RPMI7951 (cell line): ENCODE measurements at places on chromosomes 5 and 9.
A peak's percentile ranks its signal among the peaks of the same experiment; 100 is the strongest.

GRCh38 chr5:133932441-133933168 is 35.8 kb downstream of the C5orf15 start:
- no peak for DNase-seq

DNA sequence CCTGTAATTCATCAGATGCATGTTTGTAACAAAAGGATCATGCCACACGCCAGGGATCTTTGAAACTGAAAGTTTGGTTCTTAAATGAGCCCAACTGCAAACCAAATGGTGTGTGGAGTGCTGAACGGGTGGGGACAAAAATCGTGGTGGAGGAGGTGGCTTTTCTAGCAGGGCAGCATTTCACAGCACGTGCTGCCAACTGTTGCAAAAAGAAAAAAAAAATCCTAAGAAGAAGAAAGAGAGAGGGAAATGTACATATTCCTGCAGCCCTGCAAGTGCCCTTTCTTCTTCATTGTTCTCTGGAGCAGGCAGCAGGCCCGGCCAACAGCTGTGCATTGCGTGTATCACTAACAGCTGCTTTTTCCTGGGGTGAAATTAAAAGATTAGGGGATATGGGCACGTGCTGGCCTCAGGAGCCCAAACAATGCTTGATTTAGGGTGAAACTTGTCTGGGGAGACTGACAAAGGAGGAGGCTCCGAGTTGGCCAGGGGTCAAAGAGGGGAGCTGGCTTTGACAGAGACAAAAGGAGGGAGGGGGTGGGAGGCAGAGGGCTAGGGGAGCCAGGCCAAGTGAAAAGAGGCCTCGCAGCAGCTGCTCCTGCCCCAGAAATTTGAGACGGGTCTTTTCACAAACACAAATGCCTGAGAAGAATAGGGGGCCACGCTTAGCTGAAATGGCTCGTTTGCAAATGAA is 73.0 kb downstream of the GADD45G start:
- DNase-seq, result no peak

DNA sequence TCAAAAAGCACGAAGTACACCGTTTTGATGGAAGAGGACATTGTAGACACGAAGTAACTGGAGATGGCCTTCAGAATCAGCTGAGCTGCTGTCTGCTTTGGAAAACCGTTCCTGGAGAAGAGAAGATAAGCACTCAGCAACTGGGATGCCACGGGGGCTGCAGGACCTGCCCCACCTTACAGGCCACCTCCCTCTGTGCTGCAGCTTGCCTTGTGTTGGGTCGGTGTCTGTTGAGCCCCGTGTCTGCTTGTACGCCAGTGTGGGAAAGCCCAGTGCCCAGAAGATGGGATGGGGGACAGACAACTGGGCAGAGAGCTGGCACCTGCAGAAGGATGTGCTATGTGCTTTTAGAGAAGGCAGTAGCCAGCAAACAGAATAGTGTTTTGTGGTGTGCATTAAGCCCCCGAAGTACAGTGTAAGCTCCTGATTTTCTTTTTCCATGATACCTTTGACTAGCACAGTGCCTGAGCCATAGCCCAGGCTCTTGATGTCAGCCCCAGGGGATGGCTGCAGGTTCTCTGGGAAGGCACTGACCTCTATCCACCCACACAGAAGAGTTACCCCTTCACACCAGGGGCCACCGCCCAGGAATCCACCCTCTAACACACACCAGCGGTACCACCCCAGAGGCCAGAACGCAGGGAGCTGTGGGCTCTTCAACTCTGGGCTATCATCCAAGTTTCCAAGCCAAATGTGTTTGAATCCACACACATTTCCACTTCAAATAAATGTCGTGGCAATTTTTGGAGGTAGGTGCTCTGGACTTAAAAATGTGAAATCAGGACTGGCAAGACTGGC is 63.8 kb downstream of the MACROH2A1 start:
- peak; percentile 21 for DNase-seq

GRCh38 chr5:32534041-32534440 is 51.3 kb upstream of the SUB1 start:
- no peak for DNase-seq

GRCh38 chr9:5478206-5478605 is 27.9 kb downstream of the CD274 start:
- no peak for DNase-seq

DNA sequence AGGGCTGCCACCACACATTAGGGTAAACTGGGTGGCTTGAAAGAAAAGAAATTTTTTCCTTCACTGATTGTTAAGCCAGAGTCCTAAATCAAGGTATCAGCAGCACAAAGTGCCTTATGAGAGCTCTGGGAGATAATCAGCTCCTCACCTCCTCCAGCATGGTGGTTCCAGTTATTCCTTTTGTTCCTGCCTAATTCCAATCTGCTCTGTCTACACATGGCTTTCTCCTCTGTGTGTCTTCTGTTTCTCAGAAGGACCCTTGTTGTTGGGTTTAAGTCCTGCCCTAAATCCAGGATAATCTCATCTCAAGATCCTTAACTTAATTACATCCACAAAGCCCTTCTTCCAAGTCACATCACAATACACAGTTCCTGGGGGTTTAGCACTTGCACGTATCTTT is 1352.0 kb upstream of the CDH9 start:
- DNase-seq, result no peak

DNA sequence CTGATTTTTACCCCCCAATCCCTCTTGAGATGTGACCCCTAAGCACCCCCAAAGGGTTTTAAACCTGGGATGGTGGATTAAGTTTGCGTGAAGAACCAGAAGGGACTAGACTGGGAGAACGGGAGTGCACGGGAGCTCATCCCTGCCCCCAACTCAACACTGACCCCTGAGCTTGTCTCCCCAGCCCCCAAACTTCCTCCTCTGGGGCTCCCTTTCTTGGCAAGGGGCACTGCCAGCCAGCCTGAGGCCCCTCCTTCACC is 5.0 kb upstream of the SET start:
- DNase-seq, result no peak
